Activated T-cell treated with anti-CD3 and anti-CD28 coated beads, Interleukin-2, amount 50 U/mL, for 72 hours (primary cell): ENCODE measurements at places on chromosomes 1 and 21. TPM values are rescaled to one million over a fixed set of nuclear protein-coding genes. Genes with fewer than 3 reads are reported as not detected.

Gene TTLL10
- not detected for total RNA-seq

Gene ILF2
- 312 TPM for total RNA-seq

Gene PRAMEF15
- total RNA-seq: not detected

Gene HMGN1
- total RNA-seq: 353 TPM

Gene TMPRSS2
- total RNA-seq: not detected

Gene CDC7
- 39.0 TPM for total RNA-seq

Gene RHBG
- total RNA-seq: not detected

Gene CKS1B
- total RNA-seq: 304 TPM

Gene CLDN19
- total RNA-seq: not detected

Gene ERG
- 0.07 TPM for total RNA-seq

Gene NPR1
- 0.07 TPM for total RNA-seq

Gene RGS8
- 0.05 TPM for total RNA-seq

Gene FAM43B
- not detected for total RNA-seq

Gene IFI44L
- total RNA-seq: 21.4 TPM

DNA sequence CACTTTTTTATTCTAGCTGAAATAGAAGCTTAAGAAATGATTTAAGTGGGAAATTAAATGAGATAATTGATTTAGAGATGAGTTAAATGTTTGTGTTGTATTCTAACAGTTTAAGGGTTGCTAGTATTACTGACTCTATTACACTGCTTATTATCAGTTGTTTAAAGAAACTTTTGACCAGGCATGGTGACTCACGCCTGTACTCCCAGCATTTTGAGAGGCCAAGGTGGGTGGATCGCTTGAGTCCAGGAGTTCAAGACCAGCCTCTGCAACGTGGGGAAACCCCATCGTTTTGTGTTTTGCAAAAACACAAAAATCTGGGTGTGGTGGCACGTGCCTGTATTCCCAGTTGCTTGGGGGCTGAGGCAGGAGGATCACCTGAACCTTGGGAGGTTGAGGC is 14.2 kb downstream of the CLIC4 start:
- H3K27ac ChIP-seq: no peak overlapping the region
- no peak overlapping the region for H3K4me3 ChIP-seq
- no peaks in the 10 kb centered on the region for H3K36me3 ChIP-seq

DNA sequence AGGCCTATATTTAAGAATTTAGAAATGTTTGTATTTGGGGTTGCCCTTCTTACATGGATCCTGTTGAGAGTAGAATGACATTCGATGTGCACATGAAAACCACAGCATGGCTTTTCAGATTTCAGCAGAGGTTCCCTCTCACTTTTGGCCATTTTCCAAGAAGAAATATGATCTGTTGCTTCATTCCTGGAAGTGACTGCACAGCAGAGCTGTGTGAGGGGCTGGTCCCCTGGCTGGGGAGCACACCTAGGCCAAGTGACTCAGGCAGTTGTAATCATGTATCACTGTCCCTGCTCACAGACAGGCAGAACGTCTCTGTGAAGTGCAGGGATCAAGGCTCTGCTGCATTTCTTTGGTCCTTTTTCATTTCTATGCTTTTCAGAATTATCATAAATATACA is 32.3 kb downstream of the AGT start:
- no peak overlapping the region for H3K4me3 ChIP-seq
- no peaks in the 10 kb centered on the region for H3K4me1 ChIP-seq
- no peak for DNase-seq
- peaks cover 1% of the 10 kb centered on the region for H3K36me3 ChIP-seq
- no peaks in the 10 kb centered on the region for H3K27me3 ChIP-seq
- H3K27ac ChIP-seq: peak overlapping the region; percentile 57

DNA sequence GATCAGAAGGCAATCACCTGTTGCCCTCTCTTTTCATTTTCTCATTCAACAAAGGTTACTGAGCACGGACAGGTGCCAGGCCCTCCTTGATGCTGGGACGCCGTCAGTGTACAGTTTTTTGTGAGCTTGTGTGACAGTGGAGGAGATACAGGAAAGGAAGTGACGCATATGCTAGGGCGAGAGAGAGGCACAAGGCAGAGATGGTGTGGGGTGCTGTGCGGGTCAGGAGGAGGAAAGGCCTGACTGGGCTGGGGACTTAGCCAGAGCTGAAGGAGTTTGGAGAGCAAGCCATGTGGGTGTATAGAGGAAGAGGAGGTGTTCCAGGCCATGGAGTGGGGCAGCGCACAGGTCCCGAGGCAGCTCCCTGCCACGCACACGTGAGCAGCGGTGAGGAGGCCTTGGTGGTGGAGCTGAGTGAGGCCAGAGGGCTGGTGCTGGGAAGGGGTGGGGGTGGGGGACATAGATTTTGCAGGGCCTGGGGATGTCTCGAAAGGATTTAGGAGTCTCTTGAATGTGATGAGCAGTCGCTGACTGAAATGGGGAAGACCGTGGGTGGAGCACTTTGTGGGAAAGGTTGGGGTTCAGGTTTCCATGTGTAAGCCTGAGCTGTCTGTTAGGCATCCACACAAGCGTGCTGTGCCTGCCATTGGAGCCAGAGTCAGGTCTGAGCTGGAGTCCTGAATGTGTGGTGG is 46.0 kb downstream of the TRAPPC10 start:
- no peaks in the 10 kb centered on the region for H3K27me3 ChIP-seq
- peak; percentile 60 for DNase-seq
- peaks cover 34% of the 10 kb centered on the region for H3K4me1 ChIP-seq

GRCh38 chr1:89550995-89551394 is 26.4 kb downstream of the LRRC8B start:
- no peaks in the 10 kb centered on the region for H3K27me3 ChIP-seq
- DNase-seq: no peak
- H3K4me1 ChIP-seq: peaks cover 93% of the 10 kb centered on the region
- peaks cover 17% of the 10 kb centered on the region for H3K36me3 ChIP-seq

GRCh38 chr1:23615423-23615822 is 56.1 kb upstream of the ID3 start:
- H3K36me3 ChIP-seq: peaks cover 4% of the 10 kb centered on the region
- no peak overlapping the region for H3K4me3 ChIP-seq
- DNase-seq: no peak
- no peak overlapping the region for H3K27ac ChIP-seq
- peaks cover 84% of the 10 kb centered on the region for H3K4me1 ChIP-seq

- no peak for DNase-seq
- H3K27me3 ChIP-seq: no peaks in the 10 kb centered on the region
- no peaks in the 10 kb centered on the region for H3K36me3 ChIP-seq
- peaks cover 12% of the 10 kb centered on the region for H3K4me1 ChIP-seq
- H3K27ac ChIP-seq: no peak overlapping the region
Measured at GRCh38 chr1:234836045-234836681, 226.2 kb upstream of the IRF2BP2 start.

GRCh38 chr1:170369000-170369399 is 163.0 kb upstream of the GORAB start:
- DNase-seq: no peak
- H3K36me3 ChIP-seq: no peaks in the 10 kb centered on the region
- no peaks in the 10 kb centered on the region for H3K27me3 ChIP-seq
- H3K27ac ChIP-seq: no peak overlapping the region

DNA sequence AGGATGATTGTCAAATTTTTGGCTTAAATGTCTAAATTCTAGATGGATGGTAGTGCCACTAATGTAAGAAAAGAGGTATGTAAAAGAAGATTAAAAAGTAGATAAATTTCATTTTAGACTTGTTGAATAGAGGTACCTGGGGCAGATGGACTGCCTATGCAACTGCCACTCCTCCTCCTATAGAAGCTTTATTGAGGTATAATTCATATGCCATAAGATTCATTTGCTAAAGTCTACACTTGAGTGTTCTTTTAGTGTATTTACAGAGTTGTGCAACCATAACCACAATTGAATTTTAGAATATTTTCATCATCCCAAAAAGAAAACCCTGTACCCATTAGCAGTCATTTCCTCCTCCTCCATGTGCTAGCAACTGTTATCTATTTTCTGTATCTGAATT is 70.6 kb downstream of the FNBP1L start:
- H3K27ac ChIP-seq: no peak overlapping the region
- no peaks in the 10 kb centered on the region for H3K36me3 ChIP-seq
- no peak overlapping the region for H3K4me3 ChIP-seq
- no peaks in the 10 kb centered on the region for H3K4me1 ChIP-seq

- no peak overlapping the region for H3K27ac ChIP-seq
- peaks cover 5% of the 10 kb centered on the region for H3K4me1 ChIP-seq
- H3K36me3 ChIP-seq: peaks cover 5% of the 10 kb centered on the region
- no peak overlapping the region for H3K4me3 ChIP-seq
Measured at GRCh38 chr1:110051262-110051648, 16.8 kb downstream of the STRIP1 start.
